LHCN-M2 (cell line): ENCODE measurements at places on chromosomes 3 and 15. TPM values are rescaled to one million over a fixed set of nuclear protein-coding genes. Genes with fewer than 3 reads are reported as not detected.

The CYP19A1 gene
- 2.6 TPM in 2 replicates for total RNA-seq

The IREB2 gene
- 11.7 and 16.4 TPM in 2 replicates for total RNA-seq

The VIPR1 gene
- not detected in 2 replicates for total RNA-seq

The SNAP23 gene
- total RNA-seq: 36.5 and 58.0 TPM in 2 replicates

The STX19 gene
- total RNA-seq: not detected in 2 replicates

The UBAP1L gene
- total RNA-seq: 0.38 and 0.69 TPM in 2 replicates

The FAM107A gene
- not detected in 2 replicates for total RNA-seq

The TRPM1 gene
- not detected in 2 replicates for total RNA-seq

The GABRR3 gene
- total RNA-seq: not detected in 2 replicates

The SOX2 gene
- not detected in 2 replicates for total RNA-seq

The FETUB gene
- total RNA-seq: 0.06 TPM in 1 of 2 replicates, not detected in the other

The SERINC4 gene
- total RNA-seq: 0.11 TPM in 1 of 2 replicates, not detected in the other

The CCR2 gene
- not detected in 2 replicates for total RNA-seq

The GPR149 gene
- total RNA-seq: not detected in 2 replicates

The LHFPL4 gene
- total RNA-seq: not detected in 2 replicates

The CPN2 gene
- not detected in 2 replicates for total RNA-seq

The DUOXA1 gene
- not detected in 2 replicates for total RNA-seq

The ANXA2 gene
- total RNA-seq: 3,230 and 3,804 TPM in 2 replicates

The CDC25A gene
- 21.8 and 34.2 TPM in 2 replicates for total RNA-seq

The GOLGA6B gene
- total RNA-seq: not detected in 2 replicates

The FAM240A gene
- not detected in 2 replicates for total RNA-seq

The ALPK3 gene
- total RNA-seq: 33.5 and 37.4 TPM in 2 replicates

The AADACL2 gene
- not detected in 2 replicates for total RNA-seq

The MSL2 gene
- total RNA-seq: 7.6 and 9.1 TPM in 2 replicates

The CCDC39 gene
- not detected in 2 replicates for total RNA-seq

The FAM81A gene
- under 0.01 and 0.06 TPM in 2 replicates for total RNA-seq

The UCN2 gene
- total RNA-seq: 1.7 and 1.8 TPM in 2 replicates

The THRB gene
- 2.6 and 4.4 TPM in 2 replicates for total RNA-seq

The CRYBG3 gene
- 16.8 and 18.8 TPM in 2 replicates for total RNA-seq

The SPPL2A gene
- total RNA-seq: 160 and 245 TPM in 2 replicates

The ARNT2 gene
- 11.1 and 17.9 TPM in 2 replicates for total RNA-seq

The SEC11A gene
- total RNA-seq: 215 and 239 TPM in 2 replicates

The ADPRH gene
- total RNA-seq: 13.3 and 14.7 TPM in 2 replicates

The VEPH1 gene
- 49.0 and 49.6 TPM in 2 replicates for total RNA-seq

The STRA6 gene
- 0.06 TPM in 1 of 2 replicates, not detected in the other for total RNA-seq

The CATSPER2 gene
- 0.29 and 0.58 TPM in 2 replicates for total RNA-seq

The GLDN gene
- total RNA-seq: not detected in 2 replicates

The PAK6 gene
- under 0.01 TPM in 1 of 2 replicates, not detected in the other for total RNA-seq
